Tongue (tissue), 3 donors: ENCODE measurements at places on chromosomes 4 and X. TPM values are rescaled to one million over a fixed set of nuclear protein-coding genes. Genes with fewer than 3 reads are reported as not detected.
A peak's percentile ranks its signal among the peaks of the same experiment; 100 is the strongest.

Gene ARMCX5
- 15.5 TPM for total RNA-seq

Gene ADH1B
- 12.5 TPM for total RNA-seq

Gene SLC10A4
- total RNA-seq: 1.8 TPM

Gene CXorf49
- total RNA-seq: not detected

Gene RAB40A
- 0.31 TPM for total RNA-seq

Gene RAB33A
- total RNA-seq: 0.41 TPM

Gene GATA1
- total RNA-seq: 0.41 TPM

Gene NSG1
- 2.4 TPM for total RNA-seq

Gene ZNF330
- total RNA-seq: 38.1 TPM

Gene OPN1MW2
- total RNA-seq: not detected

Gene GUCY1B1
- total RNA-seq: 26.6 TPM

Gene NLGN4X
- 11.3 TPM for total RNA-seq

Gene DCLK2
- 17.7 TPM for total RNA-seq

Gene BDH2
- 46.7 TPM for total RNA-seq

Gene MAGEA10
- not detected for total RNA-seq

- DNase-seq: peak; percentile 9
These were observed 49.8 kb downstream of the PDHA2 start for GRCh38 chr4:95889662-95890061.

DNA sequence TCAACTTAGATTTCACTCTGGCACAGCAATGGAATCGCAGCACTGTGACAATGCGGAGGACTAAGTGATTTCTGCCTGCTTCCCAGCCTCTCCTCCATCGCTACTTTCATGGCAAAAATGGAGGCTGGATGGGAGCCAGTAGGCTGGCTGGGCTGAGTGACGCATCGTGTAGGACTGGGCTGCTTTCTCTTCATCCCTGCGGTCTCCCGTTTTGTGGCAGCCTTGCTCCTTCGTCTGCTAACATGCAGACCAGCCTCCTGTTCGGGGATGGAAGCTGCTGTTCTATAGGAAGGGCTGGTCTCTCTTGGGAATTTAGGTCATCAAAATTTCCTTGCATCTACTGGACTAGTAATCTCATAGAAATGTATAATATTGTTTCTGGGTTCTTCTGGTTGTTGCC, 15.8 kb upstream of the RGS12 start:
- DNase-seq: no peak

DNA sequence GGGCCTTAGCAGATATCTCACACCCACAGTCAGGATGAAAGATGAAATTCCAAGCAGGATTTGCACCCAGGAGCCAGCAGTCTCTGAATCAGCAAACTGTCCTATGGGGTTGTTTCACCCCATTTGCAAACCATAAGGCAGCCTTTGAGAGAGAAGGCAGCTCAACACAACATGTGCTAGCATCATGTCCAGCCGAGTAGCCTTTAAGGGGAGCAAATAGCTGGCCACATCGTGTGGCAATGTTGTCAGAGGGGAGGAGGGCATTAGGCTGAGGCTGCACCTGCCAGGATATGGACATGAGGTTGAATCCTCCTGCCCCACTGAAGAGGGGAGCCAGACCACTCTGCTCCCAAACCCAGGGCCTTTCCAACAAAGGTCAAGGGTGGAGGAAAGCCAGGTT, 20.6 kb upstream of the PJA1 start:
- DNase-seq: no peak

DNA sequence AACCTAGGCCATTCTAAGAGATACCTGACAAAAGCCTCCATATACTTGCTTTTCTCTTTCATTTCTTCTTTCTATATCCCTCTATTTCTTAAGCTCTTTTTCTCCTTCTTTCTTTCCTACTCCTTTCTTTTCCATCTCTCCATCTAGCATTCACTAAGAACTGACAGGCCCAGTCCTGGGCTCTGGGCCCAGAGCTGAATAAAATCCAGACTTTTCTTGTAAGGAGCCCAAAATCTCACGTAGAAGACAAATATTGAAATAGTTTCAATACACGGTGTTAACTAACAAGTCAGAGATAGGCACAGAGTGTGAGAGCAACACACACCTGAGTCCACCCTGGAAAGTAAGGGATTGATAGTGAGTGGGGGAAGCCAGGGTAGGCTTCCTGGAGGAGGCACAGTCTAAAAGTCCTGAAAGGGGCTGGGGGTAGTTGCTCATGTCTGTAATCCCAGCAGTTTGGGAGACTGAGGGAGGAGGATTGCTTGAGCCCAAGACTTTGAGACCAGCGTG, 73.2 kb upstream of the EFNB1 start:
- peak; percentile 32 for DNase-seq

DNA sequence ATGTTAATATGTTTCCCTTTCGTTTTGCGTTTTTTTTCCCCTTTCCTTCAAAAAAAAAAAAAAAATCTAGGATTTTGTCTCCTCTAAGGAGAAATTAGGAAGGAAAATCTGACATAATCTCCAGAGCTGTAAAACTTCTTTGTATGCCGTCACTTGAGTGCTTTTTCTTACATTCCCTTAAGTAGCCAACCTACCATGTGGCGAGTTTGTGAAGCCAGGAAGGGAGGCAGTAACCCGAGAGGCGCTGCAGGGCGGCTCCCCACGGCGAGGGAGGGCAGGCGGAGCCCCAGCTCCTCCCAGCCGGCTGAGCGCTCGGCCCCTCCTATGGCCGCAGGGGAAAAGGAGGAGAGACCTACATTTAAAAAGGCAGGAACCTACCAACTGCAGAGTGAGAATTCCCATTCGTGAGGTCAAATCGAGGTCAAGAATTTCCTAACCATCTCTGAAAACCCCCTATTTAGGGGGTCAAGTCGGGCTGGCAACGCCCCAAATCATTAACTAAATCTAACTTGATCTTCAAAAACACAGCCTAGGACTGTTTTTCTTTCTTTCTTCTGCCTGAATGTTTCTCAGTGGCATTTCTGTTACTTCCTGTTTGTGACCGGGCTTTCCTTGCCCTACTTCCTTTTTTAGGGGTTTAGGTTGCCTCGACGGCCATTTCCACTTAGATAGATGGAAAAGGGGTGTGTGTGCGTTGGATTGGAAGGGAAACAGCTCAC, 345.1 kb upstream of the KLF3 start:
- DNase-seq: peak; percentile 96

DNA sequence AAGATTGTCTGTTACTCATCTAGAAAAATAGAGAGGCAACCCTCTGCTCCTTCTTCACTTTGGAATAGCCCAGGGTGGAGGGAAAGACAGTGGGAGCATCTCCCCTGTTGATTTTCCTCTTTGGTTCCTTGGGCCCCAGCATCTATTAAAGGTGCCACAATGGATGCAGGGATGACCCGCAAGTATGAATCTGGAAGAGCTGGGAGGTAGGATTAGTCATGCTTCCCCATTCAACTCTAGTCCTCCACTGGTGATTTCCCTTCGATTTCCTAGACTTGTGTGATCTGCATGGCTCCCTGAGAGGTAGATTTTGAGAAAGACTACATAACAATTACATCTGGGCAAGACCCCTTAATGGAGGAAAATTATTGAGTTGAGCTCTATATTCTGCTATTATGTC, 127.8 kb downstream of the MAGEE1 start:
- DNase-seq: no peak

DNA sequence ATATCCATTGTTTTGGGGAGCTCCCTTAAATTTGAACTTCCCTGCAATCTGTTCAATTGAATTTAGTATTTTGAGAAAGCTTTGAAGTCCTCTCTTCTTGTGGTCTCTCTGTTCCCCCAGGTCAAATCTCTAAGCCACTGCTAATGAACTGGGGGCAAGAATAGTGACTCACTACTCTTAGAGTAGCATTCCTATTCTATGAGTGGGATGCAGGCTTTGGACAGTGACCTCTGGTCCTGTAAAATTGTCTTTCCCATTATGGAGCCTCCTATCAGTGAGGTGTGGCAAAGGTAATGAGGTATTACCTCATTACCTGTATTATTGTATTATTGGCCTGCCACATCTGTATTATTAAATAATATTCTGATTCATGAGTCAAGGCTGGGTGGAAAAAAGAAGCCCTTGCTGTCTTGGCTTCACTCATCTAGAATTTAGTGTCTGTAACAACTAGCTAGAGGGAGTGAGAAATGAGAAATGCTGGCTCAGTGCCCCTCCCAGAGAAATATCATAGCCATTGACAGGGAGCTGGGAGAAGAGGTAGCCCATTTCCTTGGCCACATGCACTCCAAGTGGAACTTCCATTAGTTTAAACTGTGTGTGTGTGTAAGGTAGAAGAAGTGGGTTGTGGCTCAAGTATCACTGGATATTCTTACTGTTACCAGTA, 393.9 kb upstream of the CTSO start:
- DNase-seq: no peak

DNA sequence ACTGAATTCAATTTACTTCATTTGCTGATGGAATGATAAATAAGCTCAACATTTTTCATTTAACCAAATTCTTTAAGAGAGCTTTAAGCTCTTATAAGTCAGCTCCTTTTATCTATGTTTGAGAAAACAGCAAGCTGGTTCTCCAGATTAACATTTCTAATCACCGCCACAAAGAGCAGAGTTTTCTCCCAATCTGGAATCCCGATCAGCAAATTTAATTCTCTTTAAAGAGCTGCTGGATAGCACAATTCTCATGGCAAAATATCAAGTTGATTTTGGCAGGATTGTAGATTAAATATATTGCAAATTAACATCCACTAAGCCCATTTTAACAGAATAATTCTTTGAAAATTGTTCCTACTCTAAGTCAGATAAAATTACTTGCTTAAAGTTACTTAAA, 48.8 kb downstream of the RPS6KA3 start:
- no peak for DNase-seq

GRCh38 chr4:71711985-71712348, 71.9 kb downstream of the GC start:
- DNase-seq: no peak

- no peak for DNase-seq
These were observed 8.1 kb downstream of the NEK1 start for GRCh38 chr4:169604131-169604900.

DNA sequence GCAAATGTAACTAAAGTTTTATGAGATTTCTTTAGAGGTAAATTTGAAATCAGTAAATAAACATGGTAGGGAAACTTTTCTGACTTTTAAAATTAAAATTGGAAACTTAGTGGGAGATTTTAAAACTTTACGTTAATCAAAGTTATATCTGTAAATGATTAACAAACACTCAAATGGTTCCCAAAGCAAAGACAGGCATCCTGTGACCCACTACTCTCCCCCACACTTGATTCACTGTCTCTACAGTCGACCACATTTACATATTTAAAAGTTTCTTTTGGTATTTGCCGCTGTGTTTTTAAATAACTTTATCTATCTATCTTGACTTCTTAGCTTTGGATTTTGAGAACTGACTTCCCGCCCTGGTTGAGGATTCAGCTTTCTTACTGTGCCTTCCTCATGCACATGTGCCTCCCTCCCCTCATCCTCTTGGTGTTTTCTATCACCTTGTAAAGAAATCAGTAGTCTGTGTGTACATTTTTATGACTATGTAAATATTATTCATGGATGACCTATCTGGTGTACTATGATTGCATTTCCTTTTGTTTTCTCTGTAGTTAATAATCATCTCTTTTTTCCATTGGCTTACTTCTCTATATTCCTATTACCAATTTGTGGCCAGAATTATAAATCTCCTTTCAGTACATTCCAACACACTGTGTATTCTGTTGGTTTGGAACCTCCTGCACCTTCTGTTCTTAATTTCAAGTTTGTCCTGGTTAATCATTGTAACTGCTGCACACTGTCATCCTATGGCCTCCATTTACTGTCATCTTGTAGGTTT, 72.6 kb downstream of the WWC2 start:
- DNase-seq: no peak

GRCh38 chr4:37999000-37999716, 39.0 kb downstream of the PTTG2 start:
- DNase-seq: no peak

GRCh38 chr4:173258866-173259265, 75.3 kb downstream of the HMGB2 start:
- DNase-seq: no peak

GRCh38 chrX:155985208-155985607, 12.3 kb upstream of the IL9R start:
- no peak for DNase-seq

- no peak for DNase-seq
These were observed 29.1 kb upstream of the GALNT7 start for GRCh38 chr4:173139561-173139960.

DNA sequence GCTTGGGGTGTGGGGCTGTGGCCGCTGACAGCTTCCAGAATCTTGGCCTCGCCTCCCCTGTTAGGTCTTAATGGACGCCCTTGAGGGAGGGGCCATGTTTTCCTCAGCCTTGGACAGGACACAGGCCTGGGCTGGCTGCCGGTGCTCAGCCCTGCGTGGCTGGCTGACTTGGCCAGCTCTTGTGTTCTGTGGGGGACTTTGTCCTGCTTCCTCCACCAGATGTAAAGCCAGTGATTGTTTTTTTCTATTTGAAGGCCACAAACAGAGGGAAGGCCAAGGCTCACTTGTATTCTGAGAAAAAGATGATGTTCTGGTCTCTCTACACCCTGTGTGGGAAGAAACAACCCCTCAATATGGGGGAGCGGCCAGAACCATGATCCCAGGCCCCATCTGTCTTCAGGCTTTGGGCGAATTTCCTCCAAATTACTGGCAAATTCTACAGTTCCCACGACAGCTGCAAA, 71.3 kb downstream of the HTRA3 start:
- peak; percentile 93 for DNase-seq

DNA sequence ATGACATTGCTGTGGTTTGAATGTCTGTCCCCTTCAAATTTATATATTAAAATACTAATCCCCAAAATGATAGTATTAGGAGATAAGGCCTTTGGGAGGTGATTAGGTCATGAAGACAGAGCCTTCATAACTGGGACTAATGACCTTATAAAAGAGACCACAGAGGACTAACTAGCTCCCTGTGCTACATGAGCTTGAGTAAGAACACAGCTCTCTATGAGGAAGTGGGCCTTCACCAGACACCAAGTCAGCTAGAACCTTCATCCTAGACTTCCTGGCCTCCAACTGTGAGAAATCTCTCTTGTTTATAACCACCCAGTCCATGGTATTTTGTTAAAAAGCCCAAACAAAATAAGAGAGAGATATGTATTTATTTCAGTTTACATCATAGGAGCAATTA, 242.2 kb upstream of the CTSO start:
- no peak for DNase-seq

GRCh38 chr4:14404730-14405129, 597.6 kb upstream of the CPEB2 start:
- peak; percentile 20 for DNase-seq

DNA sequence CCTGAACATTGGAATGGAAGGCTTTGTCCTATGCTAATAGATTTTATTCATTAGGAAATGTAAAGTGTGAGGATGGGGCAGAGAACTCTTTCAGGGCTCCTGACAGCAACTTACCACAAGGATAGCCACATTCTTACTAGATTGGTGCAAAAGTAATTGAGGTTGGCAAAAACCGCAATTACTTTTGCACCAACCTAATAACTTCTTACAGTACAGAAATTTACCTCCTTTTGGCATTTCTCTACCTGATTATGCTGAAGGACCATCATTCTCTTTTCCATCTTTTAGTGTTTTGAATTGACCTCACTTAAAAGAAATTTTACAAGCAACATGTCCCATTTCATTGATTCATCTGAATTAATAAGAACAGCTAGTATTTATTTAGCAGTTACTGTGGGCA, 109.2 kb upstream of the AP1S2 start:
- no peak for DNase-seq
